ENCODE measurements at places on chromosomes 6 and 20.

DNA sequence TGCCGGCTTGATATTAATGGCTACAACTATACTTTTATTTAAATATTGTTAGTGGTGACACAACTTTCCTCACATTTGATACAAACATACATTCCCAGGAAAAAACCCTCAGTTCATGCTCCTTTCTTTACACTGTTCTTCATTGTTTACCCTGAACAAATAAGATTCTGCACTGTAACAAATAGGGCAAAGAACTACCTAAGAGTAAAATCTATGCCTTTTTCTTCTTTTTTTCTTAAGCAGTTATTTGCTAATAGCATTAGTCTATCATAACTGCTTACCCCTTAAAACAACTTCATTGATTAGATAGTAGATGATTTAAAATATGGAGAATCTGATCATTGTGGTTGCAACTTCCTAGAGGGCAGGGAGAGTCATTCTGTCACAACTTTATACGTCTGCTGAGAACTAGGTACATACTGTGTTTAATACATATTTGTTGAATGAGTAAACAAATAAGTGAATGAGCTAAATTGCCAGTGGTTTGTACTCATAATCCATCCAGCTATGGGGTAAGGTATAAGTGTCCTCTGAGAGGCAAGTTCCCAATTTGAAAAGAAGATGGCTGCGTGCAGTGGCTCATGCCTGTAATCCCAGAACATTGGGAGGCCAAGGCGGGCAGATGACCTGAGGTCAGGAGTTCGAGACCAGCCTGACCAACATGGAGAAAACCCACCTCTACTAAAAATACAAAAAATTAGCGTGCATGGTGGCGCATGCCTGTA is 161.0 kb downstream of the CDK19 start:
- peak; percentile 14 for DNase-seq

DNA sequence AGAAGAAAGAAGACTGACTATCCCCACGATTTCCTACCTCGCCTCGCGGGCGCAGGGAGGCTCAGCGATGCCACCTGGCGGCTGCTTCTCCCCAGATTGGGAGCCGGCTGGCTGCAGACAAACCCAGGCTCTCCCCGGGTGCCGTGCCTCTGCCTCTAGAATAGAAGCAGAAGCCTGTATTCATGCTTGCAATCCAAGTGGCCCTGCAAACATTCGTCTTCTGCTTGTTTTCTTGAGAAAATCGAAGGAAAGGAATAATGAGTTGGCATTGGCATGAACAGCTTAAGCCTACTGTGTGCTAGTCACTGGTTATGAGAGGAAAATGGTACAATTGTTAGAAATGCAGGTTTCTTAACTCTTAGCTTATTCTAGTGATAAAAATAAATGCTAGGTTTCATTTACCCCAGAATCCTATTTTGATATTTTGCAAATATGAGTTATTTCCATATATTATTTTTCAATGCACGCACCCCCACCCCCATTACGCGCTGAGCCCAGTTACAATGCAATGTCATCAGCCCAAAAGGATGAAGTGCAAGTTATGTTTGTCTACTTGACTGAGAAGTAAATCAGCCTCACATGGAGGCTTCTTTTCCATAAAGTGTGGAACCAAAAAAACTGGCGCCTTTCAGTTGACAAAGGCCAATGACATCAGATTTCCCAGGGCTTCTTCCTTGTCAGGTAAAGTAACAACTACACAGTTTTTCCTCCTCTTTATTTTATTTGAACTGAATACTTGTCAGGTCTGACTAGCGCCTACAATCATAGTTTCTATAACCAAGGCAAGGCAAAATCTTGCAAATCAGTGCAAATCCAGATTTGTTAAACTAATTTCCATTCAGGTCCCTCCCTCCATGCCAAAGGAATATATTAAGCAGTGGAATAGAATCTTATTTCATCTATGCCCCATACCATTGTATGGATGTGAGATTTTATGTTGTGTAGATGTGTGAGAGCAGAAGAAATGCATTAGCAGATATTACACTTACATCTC is 3.9 kb upstream of the SOX4 start:
- peak; percentile 84 for DNase-seq

DNA sequence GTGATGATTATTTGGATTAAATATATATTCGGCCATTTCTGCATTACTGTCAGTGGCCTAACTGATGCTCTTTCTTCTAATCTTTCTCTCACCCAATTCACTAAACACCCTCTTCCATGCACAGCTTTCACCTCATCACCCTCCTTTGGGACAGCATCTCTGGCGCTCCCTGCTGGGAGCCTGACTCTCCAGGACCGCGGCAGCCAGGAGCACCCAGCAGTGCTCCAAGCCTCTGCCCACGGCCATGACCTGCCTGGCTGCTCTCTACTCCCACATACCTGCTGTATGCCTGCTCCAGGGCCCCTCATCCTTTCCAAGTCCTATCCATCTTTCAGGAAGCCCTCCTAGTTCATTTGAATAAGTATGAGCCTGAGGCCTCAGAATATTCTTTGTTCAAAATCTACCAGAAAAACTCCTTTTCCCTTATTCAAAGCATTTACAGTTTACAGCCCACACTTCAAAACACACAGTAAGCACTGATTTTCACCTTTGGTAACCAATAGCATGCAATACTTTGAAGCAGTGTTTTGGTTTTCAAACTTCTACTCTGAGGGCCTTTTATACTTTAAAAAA is 15.2 kb downstream of the CTCFL start:
- no peak for DNase-seq

DNA sequence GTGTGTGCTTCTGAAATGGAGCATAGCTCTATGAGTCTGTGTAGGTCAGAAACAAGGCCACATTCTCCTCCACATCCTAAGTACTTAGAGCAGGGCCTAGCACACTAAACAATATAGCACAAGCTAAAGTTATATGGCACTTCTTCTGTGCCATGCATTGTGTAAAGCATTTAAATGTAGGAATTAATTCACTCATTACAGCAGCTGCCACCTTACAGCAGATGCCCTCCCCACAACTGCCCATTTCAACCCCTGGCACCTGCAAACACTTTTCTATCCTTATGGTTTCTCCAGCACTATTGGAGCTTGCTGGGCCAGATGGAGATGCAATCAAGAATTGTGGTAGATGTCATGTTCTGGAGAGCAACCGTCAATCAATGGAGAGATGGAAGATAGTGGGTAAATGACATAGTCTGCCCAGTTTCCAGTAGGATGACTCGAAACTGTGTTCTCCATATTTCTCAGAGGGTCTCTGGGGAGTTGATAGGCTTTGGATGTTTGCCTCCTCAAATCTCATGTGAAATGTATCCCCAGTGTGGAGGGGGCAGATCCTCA is 373.7 kb downstream of the DOK5 start:
- no peak for DNase-seq

DNA sequence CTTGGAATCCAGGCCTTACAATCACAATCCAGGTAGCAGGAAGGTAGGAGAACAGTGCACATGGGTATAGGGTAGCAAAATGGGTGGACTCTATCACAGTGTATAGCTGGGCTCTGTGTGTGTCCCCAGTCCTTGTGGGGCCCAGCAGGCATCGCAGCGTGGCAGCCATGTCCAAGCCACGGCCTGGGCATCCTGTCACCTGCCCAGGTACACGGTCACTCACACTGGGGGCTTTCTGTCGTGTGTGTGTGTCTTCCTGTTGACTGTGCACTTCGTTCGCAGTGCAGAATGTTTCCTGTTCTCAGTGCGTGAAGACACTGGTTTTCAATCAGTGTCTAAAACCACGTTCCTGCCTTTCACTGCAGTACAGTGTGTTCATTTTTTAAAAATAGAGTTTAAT is 523.2 kb upstream of the JARID2 start:
- no peak for DNase-seq

DNA sequence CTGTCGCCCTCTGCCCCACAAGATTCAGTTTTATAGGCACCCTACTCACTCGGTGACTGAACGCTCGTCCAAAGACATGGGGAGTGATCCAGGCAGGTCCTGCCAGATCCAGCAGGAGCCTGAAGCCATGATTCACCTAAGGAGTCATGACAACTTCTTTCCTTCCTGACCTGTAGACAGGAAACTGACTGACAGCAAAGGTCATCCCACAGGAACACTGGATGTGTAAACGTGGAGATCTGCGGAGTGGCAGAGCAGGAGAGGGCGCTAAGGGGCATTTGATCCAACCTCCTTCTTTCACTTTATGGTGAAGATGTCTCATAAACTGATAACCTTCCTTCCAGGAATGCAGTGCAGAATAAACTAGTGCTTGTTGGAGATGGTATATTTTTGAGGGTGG is 192.2 kb downstream of the GJA10 start:
- DNase-seq: no peak

DNA sequence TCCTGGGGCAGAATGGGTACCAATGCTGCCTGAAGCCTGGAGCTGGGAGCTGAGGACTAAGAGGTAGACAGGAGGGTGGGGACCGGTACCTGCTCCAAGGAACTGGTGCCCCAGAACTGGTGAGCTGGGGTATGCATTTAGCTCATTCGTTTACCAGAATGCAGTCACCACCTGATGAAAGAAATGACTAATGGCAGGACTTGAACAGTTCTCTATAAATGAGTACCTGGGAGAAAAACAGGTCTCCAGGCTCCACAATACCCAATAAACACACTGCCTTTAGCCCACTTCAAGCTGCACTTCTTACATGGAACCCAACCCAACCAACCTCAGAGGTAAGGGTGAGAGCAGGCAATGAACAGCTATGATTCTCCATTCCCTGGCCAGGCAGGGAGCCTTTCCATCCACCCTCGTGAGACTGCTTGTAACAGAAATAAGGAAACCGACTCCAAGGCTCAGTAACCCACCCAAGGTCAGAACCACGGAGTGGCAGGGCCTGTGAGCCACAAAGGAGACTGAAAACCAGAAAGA is 15.4 kb downstream of the FKBP1A start:
- DNase-seq: no peak

- DNase-seq: no peak
These were observed 138.6 kb downstream of the ERMARD start for GRCh38 chr6:169890049-169890448.

DNA sequence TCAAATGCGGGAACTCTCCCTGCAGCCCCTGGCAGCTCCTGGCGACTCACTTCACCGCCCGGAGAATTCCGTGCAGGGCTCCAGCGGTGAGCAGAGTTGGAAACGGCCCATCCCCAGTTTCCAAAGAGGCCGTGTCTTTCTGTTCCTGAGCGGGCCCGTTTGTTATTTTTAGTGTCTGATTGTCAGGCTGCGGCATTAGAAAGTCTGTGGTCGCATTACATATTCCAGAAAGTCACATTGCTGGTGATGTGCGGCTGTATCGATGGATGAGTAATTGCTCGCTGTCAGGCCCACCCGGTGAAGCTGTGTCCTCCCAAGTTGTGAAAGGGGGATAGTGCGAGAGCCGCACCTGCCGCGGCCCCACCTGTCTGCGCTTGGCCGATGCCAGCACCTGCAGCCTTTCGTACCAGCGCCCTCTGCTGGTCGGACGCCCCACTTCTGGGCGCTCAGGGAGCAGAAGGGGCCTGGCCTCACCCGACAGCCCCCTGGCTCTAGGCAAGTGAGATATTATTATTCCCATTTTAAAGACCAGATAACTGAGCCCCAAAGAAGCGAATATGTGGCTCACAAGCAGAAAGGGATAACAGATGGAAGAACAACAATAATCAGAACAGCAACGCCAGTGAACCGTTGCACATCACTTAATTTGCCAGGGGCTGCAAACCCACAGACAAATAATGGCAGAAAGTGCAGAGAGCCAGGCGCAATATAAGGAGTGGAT is 244.9 kb downstream of the TSHZ2 start:
- DNase-seq: peak; percentile 31
